ENCODE measurements at places on chromosomes 5 and 9.

DNA sequence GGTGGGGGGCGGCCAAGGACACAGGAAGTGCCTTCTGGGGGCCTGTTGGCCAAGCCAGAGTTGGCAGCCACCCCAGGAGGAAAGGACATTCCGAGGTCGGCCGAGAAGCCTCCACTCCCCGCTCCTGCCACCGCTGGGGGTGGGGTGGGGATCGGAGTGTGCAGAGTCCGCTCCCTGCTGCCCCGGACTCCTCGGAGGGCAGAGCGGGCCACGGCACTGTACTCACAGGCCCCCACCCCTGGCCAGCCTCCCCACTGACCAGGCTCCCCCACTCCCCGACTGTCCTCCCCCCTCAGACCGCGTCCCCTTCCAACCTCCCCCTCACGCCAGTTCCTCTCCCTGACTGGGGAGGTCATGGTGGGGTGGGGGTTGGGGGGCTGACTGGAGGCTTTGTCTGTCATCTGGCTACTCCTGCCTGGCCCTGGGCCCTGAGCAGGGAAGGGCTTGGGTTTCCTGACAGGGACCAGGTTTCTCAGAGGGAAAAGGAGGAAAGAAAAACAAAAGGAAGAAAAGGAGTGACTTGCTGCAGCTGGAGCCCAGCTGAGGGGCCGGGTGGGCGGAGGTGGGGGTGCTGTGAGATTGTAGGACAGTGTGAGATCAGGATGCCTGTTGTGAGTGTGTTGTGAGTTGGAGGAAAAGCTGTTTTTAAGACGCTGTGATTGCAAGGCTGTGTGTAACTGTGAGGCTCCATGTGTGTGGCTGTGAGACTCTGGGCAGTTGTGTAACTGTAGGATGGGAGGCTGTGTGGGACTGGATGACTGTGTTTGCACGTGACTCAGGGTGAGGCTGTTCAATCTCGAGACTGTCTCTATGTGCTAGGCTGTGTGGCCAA, 29.7 kb downstream of the CNTFR start:
- DNase-seq: no peak

DNA sequence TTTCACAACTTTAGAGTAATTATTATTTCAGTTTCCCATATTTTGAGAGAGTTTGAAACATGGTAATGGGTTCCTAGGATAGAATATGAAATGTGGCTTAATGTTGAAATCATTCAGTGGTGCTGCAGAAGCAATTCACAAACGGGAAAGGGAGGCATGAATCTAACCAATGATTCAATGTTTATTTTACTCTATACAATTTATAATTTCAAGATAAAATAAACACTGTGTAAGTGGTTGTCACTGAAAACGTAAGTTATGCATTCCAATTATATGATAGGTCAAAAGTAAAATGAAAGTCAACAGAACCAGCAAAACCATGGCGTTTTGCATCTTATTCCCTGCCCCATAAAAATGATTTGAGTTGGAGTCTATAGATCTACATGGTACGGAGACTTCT, 1207.1 kb upstream of the CDH18 start:
- no peak for DNase-seq

DNA sequence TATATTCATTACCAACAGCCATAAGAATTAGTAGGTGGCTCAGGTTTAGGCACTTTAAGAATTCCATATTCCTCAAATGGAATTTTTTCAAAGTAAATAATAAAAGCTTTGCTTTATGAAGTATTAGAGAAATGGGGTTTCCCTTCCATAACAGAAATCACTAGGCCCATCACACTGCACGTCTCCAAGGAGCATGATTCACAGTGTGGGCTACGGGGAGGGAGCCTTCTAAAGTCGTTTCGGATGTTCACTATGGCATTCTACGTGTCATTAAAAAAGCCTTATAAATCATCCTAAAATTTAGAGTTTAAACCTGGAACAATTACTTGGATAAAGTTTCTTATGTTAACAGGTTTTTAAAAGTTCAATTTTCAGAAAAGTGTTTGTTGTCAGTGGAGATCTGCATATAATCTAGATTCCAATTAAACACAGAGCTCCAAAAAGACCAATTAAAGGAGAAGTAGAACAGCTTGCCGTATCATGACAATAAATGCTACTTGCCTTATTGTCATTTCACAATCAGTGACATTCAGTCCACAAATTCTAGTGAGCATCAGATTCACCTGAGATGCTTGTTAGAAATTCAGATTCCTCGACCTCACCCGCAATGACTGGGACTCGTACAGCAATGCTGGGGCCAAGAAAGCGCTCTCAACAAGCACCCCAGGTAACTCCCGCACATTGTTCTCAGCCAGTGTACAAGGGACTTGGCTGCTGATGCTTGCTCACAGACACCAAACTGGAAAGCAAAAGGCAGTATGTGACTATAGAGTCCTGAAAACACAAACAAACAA, 115.7 kb downstream of the NFIB start:
- no peak for DNase-seq

- no peak for DNase-seq
Measured at GRCh38 chr9:25716220-25716872, 38.1 kb upstream of the TUSC1 start.

DNA sequence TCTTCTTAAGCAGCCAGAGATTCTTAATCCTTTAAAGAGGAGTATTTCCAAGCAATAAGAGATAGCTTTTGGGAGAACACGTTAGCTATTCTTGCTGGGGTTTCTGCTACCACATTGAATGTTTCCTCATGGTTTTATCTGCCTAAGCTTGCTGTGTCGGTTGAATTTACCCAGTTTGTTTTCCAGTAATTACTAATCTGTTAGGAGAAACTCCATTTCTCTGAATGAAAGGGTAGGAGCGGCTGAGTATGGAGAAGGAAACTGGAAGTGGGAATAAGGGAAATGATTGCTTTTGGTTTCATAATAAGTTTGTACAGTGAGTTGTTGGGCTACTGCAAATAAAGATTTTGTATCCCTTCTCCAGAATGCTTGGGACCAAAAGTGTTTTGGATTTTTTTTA, 1.2 kb downstream of the JAK2 start:
- DNase-seq: no peak

DNA sequence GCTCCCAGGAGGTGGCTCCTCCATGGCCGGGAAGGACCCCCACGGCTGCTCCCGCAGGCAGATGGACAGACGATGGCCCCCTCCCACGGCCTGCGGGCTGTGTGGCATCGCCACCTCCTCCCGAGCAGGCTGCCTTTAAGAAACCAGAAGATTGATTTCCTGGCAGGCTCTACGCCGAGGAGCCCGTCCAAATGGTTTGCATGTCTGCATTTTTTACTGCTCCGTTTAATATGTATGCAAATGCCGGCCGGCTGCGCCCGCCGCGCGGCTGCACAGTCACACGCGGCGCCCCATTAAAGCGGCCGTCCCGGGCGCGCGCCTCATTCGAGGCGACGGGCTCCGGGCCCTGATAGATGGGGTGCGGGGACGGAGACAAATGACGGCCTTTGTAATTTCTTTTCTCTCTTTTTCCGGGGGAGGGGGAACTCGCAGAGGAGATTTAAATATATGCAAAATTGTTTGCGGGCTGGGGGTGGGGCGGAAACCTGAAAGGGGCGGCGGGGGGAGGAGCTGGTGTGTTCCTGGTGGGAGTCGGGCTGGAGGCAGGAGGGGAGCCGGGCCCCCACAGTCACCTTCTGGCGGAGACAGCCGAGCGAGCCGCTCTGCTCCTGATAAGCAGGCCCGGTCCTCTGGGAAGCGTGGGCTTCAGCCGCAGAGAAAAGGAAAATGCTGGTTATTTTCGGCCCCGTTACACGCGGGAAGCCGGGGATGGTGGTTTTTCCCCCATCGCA, 158.7 kb upstream of the IER5L start:
- no peak for DNase-seq

DNA sequence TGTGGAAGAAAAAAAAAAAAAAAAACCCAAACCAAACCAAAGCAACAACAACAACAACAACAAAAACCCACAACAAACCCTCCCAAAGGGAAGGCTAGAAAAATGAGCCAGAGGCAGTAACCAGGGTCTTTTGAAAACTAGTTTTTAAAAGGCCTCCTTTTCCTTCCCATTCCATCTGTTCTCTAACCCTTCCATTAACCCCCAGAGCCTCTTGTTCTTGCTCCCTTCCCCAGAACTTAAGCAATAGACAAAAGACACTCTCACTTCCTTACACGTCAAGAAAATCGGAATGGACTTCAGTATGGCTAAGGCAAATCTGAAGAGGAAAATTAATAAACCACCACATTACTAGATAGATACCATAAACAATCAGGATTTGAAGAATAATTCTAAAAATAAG, 292.8 kb downstream of the ARL15 start:
- DNase-seq: no peak

DNA sequence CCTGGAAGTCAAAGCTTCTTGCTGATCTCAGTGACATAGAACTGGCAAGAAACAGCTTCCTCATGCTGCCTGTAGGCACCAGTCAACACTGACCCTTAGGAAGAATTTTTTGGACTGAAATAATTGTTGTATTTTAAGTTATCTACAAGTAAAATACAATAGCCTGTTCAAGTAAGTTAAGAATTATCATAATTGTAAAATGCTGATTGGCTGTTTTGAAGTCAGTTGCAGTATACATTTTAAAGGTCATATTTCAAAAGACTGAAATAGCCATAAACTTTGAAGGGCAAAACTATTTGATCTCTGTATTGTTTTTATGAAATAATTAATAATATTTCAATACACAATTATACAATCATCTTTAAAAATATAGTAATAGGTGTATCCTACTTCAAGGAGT, 794.9 kb downstream of the MAT2B start:
- no peak for DNase-seq

GRCh38 chr9:110064803-110065202, 143.2 kb downstream of the C9orf152 start:
- no peak for DNase-seq

DNA sequence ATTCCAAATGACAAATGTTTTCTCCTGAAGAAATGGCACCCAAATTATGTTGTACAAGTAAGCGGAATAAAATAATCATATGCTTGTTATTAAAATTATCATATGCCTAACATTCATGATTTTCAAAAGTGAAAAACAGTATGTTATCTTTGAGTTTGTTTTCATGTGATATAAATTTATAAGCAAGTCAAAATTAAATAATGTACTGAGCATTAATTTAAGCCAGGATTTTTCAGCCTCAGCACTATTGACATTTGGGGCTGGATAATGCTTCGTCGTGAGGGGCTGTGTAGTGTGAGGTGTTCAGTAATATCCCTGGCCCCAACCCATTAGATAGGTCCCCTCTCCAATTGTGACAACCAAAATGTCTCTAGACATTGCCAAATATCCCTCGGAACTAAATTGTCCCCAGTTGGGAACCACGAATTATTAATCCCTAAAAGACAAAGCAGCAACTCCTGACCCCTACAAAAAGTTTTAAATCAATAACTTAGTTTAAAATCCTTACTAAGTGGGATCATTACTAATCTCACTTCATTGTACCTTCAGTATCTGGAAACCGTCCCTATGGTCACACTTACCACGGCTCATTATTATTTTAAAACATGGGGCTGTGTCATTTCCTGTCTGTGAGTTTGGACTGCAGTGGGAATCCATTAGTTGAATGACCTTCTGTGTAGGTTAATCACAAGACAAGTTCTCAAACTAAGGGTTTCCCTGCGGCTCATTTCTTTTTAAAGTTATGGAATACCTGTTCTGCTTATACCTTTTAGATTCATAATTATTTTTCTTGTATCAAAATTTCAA, 1.3 kb upstream of the NNT start:
- DNase-seq: no peak

GRCh38 chr5:68423154-68423811, 207.7 kb downstream of the PIK3R1 start:
- DNase-seq: no peak

DNA sequence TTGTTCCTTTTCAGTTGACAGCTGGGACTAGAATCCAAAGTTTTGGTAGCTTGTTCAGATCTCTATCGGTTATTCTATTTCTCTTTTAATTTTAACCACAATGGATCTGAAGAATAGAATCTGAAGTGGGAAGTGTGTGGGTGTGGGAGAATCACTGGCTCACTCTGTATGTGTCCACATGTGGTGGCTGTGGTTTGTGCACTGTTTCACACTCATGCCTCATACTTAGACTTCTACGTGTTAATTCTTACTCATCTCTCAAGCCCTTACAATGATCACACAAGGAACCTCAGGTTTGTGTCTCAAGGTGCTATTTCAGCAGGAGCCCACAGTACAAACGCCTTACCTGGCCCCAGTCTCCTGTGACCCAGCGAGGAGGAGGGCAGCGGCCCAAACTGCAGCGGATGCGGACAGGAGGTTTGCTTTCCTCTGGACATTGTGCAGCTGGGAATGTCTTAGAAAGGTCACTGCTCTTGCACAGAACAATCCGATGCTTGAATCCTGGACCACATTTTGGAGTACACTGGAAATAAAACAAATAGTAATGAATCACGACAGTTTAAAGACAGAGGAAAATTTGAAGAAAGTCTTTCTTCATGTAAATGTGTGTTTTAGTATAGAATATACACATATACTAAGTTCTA, 309.1 kb downstream of the ADAMTS6 start:
- DNase-seq: no peak

DNA sequence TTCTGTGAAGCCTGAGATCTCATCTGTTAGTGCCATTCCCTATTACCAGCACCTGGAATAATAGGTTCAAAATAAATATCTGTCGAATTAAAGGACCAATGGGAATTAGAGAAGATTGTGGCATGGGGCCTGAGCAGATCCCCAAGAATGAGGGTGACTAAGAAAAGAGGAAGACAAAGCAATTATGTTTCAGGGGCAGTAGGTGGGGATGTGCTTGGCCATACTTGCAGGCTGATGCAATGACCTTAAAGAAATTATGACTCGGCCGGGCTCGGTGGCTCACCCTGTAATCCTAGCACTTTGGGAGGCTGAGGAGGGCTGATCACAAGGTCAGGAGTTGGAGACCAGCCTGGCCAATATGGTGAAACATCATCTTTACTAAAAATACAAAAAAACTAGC, 562.8 kb downstream of the PTPRD start:
- DNase-seq: no peak

DNA sequence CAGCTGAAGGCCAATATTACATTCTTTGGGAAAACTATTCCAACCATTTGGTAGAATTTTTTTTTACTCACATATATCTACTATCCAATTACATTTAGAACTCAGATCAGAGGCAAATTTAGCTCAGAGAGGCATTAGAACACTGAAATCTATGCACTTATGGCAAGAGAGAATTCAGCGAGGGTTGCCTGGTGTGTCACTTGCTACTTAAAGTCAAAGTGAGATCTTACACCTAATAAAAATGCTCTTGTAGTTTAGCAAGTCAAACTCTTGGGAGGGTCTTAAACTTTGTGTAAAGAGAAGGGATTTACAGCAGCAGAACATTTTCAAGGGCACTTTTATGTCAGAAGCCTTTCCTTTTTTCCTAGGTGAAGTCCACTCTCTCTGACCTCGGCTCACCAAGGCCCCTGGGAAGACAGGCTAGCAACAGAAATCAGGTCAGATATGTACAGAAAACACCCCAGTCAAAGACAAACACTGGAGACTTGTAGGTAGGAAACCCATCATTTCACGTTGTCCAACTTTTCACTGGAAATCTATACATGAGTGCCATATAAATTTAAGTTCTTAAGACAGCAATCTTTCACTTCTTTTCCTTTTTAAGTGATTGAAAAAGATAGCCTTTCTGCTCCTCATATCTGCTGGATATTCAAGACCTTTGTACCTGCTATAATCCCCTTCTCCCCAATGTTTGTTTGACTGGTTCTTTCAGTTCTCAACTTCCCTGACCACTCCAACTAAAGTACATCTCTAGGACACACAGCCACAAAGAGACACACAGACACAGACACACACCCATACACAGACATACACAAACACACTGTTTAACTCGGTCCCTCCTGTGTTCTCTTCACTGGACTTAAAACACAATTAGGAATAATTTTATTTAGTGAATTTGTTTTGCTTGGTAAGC, 635.8 kb downstream of the PDE4D start:
- DNase-seq: no peak

GRCh38 chr5:5370059-5370774, 52.3 kb upstream of the ICE1 start:
- no peak for DNase-seq

- DNase-seq: no peak
Measured at GRCh38 chr5:137595396-137596079, 96.4 kb upstream of the SPOCK1 start.

All from stimulated activated CD8-positive, alpha-beta memory T cell treated with anti-CD3 and anti-CD28 coated beads, Interleukin-4, amount 100 ng/mL, for 1 hour (primary cell).